Amygdala (tissue), 56 donors: ENCODE measurements at places on chromosomes 2 and 18.

- DNase-seq, result no peak
Observed at GRCh38 chr2:173370198-173370597, 15.5 kb downstream of the CDCA7 start.

- no peak for DNase-seq
Observed at GRCh38 chr2:196951973-196952372, 25.5 kb upstream of the PGAP1 start.

GRCh38 chr18:58861861-58862301 lies 2.8 kb upstream of the ZNF532 start:
- no peak for DNase-seq

DNA sequence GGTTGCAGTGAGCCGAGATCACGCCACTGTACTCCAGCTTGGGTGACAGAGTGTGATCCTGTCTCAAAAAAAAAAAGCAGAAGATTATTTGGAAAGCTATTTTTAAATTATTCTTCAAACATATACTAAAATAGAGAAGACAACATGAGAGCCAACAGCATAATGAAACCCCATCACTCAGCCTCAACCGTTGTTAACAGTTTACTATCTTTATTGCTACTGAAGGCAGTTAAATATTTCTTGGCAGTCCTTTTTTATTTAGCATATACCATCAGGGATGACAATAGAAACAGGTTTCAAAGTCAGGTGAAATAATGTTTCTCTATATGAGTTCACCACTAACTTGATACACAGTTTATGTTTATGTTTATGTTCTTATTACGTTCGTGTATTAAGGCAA lies 157.2 kb downstream of the NEDD4L start:
- DNase-seq, result no peak

DNA sequence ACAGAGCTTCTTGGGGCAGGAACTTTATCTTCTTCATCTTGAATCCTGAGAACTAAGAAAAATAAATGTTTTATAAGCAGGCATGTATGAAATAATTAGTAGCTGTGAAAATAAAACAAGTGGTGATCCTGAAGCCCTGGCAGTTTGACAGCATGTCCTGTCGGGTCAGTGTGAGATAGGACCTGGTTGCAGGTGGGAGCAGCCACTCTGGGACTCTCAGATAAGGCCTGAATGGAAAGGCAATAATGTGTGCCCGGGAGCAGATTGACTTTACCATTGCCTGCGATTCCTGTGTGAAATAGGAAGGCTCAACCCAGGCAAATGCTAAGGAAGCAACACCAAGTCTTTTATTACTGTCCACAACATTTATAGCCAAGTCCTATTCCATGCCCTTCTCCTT lies 132.4 kb downstream of the LYPD6B start:
- DNase-seq, result no peak

DNA sequence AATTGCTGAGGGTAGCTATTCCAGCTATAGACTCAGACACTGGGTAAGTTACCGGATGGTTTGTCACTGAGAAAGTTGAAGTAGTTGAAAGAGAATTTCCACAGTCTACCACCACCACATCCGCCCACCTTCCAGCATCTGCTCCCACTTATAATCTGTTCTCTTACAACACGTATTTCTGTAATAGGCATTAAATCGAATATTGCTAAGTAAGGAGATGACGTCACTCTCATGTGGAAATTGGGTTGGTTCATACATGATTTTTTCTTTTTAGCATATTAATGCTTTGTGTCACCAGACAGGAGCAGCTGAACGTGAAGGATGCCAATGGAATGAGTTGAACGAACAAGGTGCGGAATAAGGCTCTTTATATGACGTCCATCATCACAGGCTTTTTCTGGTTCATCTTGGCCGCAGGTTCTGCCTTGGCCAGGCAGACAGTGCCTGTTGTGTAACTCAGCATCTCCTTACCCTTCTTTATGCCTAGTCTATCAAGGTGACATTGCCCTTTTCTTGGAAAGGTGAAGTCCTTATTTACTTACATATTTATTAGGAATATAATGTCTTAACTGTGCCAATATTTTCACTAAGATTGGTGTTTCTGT lies 45.9 kb downstream of the THUMPD2 start:
- DNase-seq, result no peak

- DNase-seq, result no peak
Observed at GRCh38 chr18:26772691-26773090, 92.8 kb downstream of the AQP4 start.

DNA sequence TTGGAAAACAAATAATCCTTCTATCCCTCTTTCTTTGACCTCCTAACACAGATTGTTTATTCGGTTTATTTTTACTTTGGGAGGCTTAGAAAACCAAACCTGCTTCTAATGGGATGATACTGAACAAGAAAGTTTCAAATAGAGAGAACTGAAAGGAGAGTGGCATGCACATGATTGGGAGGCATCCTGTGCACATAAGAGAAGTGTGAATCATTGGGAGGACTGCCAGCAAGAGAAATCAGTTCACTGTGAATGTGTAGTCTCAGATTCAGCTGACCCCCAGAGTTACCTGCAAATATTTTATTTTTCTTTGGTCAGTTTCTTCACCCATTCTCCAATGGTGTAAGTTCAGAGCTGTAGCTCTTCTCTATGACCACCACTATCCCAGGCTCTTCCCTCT lies 1363.2 kb upstream of the ACVR2A start:
- no peak for DNase-seq

DNA sequence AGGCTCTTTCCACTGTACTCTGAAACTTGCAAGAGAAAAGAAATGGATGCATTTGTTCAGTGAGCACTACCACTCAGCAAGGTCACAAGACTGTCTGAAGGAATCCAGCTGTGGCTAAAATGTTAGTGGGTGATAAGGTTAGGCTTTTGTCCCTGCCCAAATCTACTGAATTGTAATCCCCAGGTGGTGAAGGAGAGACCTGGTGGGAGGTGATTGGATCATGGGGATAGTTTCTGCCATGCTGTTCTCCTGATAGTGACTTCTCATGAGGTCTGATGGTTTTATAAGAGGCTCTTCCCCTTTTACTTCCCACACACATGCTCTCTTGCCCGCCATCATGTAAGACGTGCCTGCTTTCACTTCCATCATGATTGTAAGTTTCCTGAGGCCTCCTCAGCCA lies 68.2 kb downstream of the ZNF385B start:
- no peak for DNase-seq

- DNase-seq, result no peak
Observed at GRCh38 chr18:31441493-31441892, 6.0 kb upstream of the DSG3 start.

GRCh38 chr2:219001577-219002394 lies 8.6 kb upstream of the CRYBA2 start:
- DNase-seq, result no peak

GRCh38 chr2:228657807-228658402 lies 476.4 kb upstream of the SPHKAP start:
- DNase-seq, result no peak

GRCh38 chr2:774436-774835 lies 97.2 kb upstream of the TMEM18 start:
- DNase-seq, result no peak

- no peak for DNase-seq
Observed at GRCh38 chr2:120291401-120292311, 39.0 kb downstream of the RALB start.

- no peak for DNase-seq
Observed at GRCh38 chr2:196131384-196131937, 39.9 kb downstream of the STK17B start.

DNA sequence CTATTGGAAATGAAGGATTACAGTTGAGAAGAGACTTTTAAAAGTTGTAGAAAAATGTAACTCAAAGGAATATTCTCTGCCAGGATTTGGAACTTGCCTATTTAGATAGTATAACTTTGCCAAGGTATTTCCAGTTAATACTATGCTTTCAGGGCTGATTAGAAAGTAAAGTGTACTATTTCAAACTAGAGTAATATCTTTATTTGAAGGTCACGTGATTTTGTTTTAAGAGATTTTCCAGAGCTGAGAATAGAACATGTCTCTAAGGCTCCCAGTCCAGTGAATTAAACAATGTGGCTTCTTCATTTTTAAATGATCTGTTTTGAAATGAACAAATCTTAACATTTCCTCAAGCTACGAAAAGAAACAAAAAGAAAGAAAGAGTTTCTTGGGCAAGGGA lies 53.9 kb downstream of the CCDC148 start:
- no peak for DNase-seq

GRCh38 chr2:207479198-207479785 lies 50.5 kb upstream of the CREB1 start:
- no peak for DNase-seq

DNA sequence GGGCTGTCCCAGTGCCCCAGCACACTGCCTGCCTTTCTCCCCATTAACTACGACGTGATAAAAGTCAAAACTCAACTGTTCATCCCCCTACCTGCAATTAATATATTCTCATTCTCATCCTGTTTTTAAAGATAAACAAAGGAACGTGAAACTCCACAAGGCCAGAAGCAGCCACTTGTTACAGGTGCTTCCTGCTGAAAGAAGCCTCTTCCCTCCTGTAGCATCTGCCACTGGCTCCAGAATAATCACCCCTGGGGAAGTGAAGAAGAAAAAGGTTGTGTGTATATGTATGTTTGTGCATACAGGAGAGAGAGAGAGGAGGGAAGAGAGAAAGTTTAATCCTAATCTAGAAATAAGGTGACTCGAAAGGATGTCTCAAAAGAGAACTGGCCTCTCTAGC lies 27.1 kb downstream of the KIAA2012 start:
- DNase-seq, result no peak

DNA sequence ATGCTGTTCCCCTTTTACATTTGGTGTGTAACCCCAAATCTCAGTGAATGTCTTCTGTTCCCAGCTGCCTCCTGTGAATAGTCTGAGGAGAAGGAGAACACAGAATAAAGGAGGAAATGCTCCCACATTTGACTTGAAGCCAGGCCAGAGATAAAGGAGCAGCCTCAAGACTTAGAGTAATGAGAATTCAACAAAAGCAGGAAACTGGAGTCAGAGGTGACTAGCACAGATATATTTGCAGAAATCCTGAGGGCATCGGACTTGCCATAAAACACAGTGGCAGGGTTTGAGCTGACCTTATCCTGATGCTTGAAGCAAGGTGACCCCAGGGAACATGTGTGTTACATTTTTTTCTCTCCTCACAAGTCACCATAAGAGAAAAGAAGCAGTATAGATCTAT lies 291.4 kb upstream of the RND3 start:
- no peak for DNase-seq

GRCh38 chr2:39581866-39582265 lies 83.9 kb upstream of the TMEM178A start:
- no peak for DNase-seq

DNA sequence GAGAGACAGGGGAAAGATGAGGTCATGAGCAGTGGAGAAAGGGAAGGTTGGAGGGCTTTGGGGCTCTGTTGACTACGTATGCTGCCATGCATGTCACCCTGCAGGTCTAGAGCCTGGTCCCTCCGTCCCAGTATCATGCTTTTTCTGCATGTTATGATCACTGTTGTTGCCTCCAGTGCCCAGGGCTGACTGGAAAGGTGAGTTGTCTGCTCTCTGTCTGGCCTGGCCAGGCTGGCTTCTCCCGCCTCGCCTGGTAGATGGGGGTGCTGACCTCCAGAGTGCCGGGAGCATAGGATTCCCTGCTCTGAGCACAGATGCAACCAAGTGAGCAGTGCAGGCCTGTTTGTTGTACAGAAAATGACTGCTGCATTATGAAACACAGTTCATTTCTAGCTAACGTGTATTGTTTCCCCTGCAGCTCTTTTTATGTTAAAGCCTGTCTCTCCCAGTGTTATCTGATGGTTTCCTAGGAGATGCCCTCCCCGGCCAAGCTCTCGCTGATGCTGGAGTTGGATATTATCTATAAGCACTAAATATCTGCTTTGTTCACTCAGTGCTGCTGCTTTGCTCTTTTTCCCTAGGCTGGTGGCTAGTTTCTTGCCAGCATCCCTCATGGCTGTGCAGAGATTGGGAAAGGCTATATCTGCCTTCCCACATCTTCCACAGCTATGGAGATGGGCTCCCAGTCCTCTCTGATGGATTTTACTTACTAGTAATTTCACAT lies 158.2 kb downstream of the TDRD15 start:
- DNase-seq, result no peak

- DNase-seq, result no peak
Observed at GRCh38 chr2:189287982-189288521, 108.5 kb upstream of the COL5A2 start.

DNA sequence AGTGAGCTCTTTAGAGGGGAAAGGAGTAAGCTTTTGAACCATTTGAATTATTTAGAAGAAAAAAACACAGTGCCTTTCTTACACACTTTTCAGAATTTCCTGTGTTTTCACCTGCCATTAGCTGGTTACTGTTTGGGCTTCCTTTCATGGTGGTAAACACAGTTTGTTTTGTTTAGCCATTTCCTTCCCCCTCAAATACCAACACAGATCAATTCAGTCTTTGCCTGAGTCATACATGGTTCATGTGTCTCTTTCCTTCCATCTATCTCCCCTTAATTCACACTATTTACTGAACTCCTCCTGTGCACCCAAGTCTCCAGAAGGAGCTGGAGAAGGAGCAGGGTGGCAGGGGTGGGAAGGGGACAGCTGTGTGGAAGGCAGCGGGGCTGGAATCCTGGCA lies 45.0 kb downstream of the TCF7L1 start:
- DNase-seq, result no peak

GRCh38 chr2:63544017-63544627 lies 44.2 kb downstream of the WDPCP start:
- DNase-seq, result no peak

DNA sequence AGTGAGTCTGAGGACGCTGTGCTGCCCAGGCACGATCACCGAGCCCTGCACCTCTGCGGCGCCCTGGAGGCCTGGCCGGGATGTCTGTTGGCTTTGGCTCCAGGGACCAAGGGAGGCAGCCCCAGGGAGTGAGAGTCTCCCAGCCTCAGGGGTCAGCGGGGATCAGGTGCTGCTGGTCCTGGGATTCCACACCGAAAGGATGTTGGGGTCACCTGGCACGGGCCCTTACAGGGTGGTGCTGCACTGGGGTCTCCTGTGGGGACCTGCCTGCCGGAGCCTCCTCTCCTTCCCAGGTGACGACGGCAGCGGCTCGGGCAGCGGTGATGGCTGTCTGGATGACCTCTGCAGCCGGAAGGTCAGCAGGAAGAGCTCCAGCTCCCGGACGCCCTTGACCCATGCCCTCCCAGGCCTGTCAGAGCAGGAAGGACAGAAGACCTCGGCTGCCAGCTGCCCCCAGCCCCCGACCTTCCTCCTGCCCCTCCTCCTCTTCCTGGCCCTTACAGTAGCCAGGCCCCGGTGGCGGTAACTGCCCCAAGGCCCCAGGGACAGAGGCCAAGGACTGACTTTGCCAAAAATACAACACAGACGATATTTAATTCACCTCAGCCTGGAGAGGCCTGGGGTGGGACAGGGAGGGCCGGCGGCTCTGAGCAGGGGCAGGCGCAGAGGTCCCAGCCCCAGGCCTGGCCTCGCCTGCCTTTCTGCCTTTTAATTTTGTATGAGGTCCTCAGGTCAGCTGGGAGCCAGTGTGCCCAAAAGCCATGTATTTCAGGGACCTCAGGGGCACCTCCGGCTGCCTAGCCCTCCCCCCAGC lies 30.5 kb downstream of the GPC1 start:
- no peak for DNase-seq
